Progenitor cell of endocrine pancreas (in vitro differentiated cells): ENCODE measurements at places on chromosomes 5 and 9. TPM values are rescaled to one million over a fixed set of nuclear protein-coding genes. Genes with fewer than 3 reads are reported as not detected.

FOXD4L4 gene
- total RNA-seq = 0.16 and 0.19 TPM in 2 replicates

- DNase-seq = peak; percentile 89
- no peaks in the 10 kb centered on the region for H3K36me3 ChIP-seq
- H3K4me1 ChIP-seq = peaks cover 11% of the 10 kb centered on the region
- peaks cover 2% of the 10 kb centered on the region for H3K27me3 ChIP-seq
- peak within 1 kb of the TSS; percentile 69 for H3K27ac ChIP-seq
- H3K4me3 ChIP-seq = peak within 1 kb of the TSS; percentile 76
These were observed at the start of gene PAXX for GRCh38 chr9:136991993-136992818. PAXX (plus strand) TSS chr9:136992422; CDS start chr9:136992444, 22 bp downstream.

DNA sequence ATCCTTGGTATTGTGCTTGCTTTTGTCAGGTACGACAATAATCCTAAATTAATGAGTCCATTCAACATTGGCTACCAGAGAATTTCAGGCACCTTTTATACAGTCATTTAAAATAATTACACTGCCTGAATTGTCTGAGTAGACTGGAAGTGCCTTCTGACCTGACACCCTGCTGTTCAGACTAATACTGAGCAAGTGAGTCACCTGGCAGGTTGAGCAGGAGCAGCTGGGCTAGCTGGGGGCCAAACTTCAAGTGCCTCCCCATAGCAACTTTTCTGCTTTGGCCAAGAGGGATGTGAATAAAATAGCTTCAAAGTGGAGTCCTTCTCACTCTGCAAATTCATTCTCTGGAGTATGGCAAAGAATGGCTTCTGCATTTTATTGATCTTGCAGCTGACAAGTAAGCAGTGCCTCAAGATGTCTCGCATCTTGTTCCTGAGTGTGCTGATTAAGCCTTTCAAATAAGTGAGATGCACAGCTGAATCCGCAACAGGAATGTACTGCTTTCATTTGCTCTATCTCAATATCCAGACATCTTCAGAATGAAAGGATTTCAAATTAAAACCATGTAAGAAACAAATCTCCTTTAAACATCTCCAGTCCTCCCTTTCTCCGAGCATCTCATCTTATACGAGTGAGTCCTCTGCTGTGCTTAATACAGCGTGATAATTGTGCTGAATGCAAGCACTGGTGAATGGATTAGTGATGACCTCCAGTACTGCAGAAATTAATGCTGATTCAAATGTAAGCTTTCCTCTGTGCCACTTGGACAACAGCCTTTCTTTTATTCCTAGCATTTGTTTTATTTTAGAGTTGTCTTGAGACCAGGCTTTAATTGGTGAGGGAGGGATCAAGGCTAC lies 271.2 kb downstream of the EDIL3 start:
- H3K27me3 ChIP-seq = no peaks in the 10 kb centered on the region
- DNase-seq = no peak
- no peaks in the 10 kb centered on the region for H3K36me3 ChIP-seq
- no peak overlapping the region for H3K4me3 ChIP-seq

DNA sequence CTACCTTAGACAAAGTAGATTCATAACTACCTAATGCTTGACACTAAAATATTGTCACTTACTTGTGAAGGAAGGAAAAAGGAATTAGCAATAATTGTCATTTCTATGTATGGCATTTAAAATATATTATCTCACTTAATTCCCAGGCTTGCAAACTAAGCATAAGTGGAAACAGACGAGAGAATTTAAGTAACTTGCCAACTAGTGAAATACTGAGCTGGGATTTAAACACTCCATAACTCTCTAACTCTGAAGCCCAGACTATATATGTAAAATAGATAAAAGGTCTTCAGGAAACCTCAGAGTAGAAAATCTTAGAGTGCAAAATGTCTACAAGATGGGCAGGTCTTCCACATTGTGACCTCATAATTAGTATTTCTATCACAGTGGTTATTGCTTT lies 257.8 kb downstream of the SAXO1 start:
- H3K27me3 ChIP-seq = peaks cover 5% of the 10 kb centered on the region
- H3K27ac ChIP-seq = no peak overlapping the region
- peaks cover 16% of the 10 kb centered on the region for H3K4me1 ChIP-seq
- no peaks in the 10 kb centered on the region for H3K36me3 ChIP-seq
